CD14-positive monocyte (primary cell): ENCODE measurements at places on chromosomes 16 and 17.

- H3K27ac ChIP-seq = no peak overlapping the region
- H3K27me3 ChIP-seq = no peaks in the 10 kb centered on the region
- no peak overlapping the region for H3K4me3 ChIP-seq
- no peak for DNase-seq
- peaks cover 14% of the 10 kb centered on the region for H3K36me3 ChIP-seq
Observed at GRCh38 chr17:80917716-80918560, 73.7 kb upstream of the CHMP6 start.

DNA sequence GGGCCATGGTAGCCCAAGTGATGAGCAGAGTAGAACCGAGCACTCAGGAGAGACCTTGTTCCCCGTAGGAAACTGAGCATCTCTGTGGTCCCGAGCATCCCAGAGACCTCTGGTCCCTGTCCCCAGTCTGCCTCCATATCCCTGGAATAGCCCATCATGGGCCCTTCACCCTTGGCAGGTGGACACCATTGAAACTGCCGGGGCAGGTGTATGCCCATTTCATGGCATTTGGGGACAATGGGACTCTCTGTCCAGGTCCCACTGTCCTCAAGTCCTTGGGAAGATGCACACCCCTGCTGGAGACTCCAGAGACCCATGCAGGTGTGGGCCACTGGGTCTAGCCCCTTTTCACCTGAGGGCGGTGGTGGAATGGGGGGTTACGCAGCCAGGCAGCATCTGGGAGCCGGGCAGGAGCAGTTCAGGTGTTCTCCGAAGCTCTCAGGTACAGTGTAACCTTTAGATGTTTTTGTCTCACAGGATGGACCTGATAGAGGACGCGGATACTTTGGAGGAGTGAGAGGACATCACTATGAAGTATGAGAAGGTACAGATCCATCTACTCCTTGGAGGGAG is 75.9 kb downstream of the GOSR1 start:
- no peak for DNase-seq
- no peaks in the 10 kb centered on the region for H3K27me3 ChIP-seq
- H3K4me1 ChIP-seq = peaks cover 11% of the 10 kb centered on the region
- no peak overlapping the region for H3K27ac ChIP-seq
- no peak overlapping the region for H3K4me3 ChIP-seq
- H3K36me3 ChIP-seq = no peaks in the 10 kb centered on the region

- H3K4me1 ChIP-seq = peaks cover 21% of the 10 kb centered on the region
- H3K27me3 ChIP-seq = peaks cover 43% of the 10 kb centered on the region
- H3K27ac ChIP-seq = no peak overlapping the region
- DNase-seq = no peak
- H3K4me3 ChIP-seq = no peak overlapping the region
Observed at GRCh38 chr17:73647301-73647695, 3.1 kb upstream of the SDK2 start.

DNA sequence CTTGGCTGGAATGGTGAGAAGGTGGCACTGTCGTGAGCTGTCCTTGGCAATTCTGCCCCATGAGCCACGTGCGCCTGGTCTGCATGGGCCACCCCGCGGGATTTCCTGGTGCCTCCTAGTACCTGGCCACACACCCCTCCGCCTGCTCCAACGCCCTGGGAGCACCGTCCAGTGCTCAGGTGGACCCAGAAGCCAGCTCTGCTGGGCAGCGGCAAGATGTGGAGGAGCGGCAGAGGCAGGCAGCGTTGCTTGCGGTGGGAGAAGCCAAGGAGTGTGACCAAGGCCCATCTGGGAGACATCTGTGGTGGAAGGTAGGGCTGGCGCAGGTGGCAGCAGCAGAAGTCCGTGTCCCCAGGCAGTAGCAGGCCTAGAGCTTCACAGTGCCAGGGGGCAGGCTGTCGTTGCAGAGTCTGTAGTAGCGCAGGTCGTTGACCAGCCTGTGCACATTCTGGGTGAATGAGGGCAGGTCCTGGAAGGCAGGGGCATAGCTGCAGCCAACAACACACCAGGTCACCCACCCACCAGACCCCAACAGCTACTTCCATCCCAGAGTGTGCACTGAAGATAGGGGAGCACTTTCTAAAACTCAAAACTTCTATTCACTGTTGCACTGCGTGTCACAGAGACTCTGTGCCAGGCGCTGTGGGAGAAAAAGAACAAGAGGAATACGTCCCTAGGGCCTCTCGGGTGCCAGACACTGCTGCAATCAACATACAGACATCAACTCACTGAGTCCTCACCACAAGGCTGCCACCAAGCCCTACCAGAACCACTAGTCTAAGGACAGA is 34.9 kb upstream of the GSG1L start:
- H3K4me1 ChIP-seq = no peaks in the 10 kb centered on the region
- no peak overlapping the region for H3K4me3 ChIP-seq
- peaks cover 66% of the 10 kb centered on the region for H3K36me3 ChIP-seq
- DNase-seq = no peak
- no peak overlapping the region for H3K27ac ChIP-seq

- no peak for DNase-seq
- H3K4me1 ChIP-seq = no peaks in the 10 kb centered on the region
- no peaks in the 10 kb centered on the region for H3K36me3 ChIP-seq
- no peak overlapping the region for H3K27ac ChIP-seq
- H3K4me3 ChIP-seq = no peak overlapping the region
Observed at GRCh38 chr16:19392352-19392751, 25.3 kb upstream of the TMC5 start.

DNA sequence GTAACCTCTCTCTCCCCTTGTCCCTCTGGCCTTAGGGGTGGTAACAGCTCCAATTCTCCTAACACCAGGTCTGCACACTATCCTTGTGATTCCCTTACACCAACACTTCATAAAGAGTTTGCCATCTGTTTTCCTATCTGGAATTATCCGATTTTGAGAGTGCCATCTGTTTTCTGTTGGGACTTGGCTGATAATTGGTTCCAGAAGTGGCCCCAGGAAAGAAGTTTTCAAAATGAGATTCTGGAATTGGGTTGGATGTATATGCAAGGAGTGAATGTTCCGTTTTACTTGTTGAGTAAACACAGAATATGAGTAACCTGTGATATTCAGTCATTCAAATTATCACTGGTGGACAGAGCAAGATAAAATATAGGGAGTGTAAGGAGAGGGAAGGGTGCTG is 134.1 kb upstream of the HS3ST3A1 start:
- DNase-seq = no peak
- no peak overlapping the region for H3K4me3 ChIP-seq
- H3K36me3 ChIP-seq = no peaks in the 10 kb centered on the region
- H3K4me1 ChIP-seq = no peaks in the 10 kb centered on the region

DNA sequence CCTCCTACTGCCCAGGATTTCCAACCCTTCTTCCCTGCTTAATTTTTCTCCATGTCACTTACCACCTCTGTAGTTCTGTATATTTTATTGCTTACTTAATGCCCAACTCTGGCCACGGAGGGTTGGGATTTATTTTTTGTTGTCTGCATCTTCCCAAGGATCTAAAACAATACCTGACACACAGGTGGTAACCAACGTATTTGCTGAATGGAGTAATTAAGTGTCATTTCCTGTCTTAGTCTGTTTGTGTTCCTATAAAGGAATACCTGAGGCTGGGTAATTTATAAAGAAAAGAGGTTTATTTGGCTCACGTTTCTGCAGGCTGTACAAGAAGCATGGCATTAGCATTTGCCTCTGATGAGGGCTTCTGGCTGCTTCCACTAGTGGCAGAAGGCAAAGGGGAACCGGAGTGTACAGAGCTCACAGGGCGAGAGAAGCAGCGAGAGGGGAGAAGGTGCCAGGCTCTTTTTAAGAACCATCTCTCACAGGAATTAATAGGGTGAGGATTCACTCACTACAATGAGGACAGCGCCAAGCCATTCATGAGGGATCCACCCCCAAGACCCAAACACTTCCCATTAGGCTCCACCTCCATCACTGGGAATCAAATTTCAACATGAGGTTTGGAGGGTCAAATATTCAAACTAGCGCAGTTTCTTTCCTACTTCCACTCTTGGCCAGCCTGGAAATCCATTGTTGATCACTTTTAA is 44.8 kb downstream of the ERN1 start:
- peaks cover 34% of the 10 kb centered on the region for H3K4me1 ChIP-seq
- H3K36me3 ChIP-seq = peaks cover 21% of the 10 kb centered on the region
- no peak overlapping the region for H3K4me3 ChIP-seq
- H3K27me3 ChIP-seq = no peaks in the 10 kb centered on the region

DNA sequence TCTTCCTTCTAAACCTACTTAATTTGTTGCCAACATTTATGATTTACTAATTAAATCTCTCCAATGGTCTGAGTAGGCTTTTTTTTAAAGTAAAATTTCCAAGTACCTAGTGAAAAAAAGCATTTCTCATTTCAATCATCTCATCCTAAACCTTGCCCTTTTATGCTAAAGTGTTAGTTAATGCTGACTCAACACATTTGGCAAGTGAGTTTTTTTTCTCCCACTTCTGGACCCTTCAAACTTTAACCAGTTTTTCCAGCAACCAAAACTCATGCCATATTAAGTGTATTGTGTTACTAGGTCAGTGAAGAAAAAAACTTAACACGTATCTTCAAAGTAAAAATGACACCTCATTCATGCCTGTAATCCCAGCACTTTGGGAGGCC is 5.3 kb downstream of the AP1G1 start:
- H3K4me1 ChIP-seq = peaks cover 10% of the 10 kb centered on the region
- H3K27me3 ChIP-seq = no peaks in the 10 kb centered on the region
- no peak overlapping the region for H3K27ac ChIP-seq
- no peak for DNase-seq

GRCh38 chr17:29838961-29839360 is 91.1 kb downstream of the SSH2 start:
- no peak overlapping the region for H3K27ac ChIP-seq
- peaks cover 28% of the 10 kb centered on the region for H3K4me1 ChIP-seq
- DNase-seq = no peak
- H3K4me3 ChIP-seq = no peak overlapping the region

DNA sequence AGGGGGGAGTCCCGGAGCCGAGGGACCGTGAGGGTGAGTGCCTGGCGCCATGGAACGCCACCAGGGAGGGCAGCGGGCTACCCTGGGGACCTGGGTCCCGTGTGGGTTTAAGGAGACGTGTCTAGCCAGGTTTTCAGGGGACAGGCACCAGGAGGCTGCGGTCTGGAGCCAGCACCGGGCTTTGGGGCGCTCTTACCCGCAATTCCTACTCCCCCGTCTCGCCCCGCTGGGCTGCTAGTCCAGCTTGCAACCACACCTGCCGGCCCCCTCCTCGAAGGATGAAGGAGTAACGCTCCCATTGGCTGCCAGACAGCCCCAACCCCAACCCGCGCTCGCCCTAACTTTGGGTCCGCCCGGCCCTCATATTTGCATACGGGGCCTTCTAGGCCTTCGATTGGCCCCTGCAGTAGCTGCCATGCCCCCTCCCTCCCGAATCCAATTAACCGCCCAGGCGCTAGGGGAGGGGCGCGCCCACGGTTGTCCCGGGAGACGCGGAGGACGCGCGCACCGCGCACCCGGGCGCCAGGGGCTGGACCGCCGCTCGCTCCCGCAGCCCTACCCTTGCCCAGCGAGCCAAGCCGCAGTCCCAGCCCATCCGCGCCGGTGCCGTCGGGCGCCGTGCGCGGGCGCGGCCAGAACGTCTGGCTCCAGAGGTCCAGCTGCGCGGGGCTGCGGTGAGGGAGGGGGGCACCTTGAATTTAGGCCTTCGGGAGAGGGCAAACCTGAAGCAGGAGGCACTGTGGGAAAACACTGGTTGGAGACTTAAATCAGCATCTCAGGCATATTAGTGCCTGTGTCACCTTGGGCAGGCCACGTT is at the start of gene TTLL6:
Gene TTLL6, minus strand, starts transcription at position 456 of the 817 bp plus-strand sequence. Its CDS starts 157 bp downstream, at position 299.
- peak; percentile 57 for DNase-seq
- H3K27ac ChIP-seq = no peak within 1 kb of the TSS
- H3K4me3 ChIP-seq = peak within 1 kb of the TSS; percentile 51
- peaks cover 49% of the 10 kb centered on the region for H3K27me3 ChIP-seq
- no peaks in the 10 kb centered on the region for H3K36me3 ChIP-seq
- H3K4me1 ChIP-seq = peaks cover 12% of the 10 kb centered on the region
